NCI-H1417 treated with DMSO at 0.1 percent for 48 hours (cell line): ENCODE measurements at places on chromosomes 2 and 18.

DNA sequence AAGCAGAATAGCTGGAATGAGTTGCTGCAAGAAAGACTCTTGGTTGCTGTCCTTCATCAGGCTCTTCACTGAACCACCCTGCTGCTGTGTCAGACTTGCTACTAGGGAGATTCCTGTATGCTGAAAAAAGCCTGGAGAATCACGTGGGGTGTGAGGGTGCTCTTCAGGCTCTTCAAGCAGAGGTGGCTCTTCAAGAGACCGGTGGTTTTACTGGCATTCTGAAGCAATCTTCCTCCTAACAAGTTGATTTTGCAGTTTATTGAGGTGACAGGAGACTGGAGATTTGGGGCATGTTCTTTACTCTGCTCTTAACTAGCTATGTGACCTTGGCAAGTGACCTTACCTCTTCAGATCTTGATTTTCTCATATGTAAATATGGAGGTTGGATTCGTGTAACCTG lies 14.1 kb downstream of the TMEM178A start:
- DNase-seq = no peak

DNA sequence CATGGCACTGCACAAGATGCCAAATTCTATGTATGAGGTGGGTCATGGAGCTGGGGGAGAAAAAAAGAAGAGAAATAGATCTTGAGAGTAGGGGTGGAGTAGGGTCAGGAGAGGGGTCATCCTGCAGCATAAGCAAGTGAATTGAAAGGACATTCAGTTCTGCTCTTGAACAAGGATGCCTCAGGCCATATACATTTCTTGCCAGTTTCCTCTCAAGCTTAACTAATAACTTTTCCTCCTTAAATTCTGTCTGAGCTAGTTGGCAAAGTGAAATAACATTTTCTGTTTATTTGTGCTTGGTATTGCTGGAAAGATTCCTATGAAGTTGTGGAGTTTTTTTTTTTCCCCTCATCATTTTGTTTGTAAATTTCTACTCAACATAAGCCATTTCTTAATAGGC lies 99.0 kb upstream of the LTBP1 start:
- DNase-seq = no peak

GRCh38 chr2:171390941-171391516 lies 42.8 kb downstream of the METTL8 start:
- DNase-seq = no peak

DNA sequence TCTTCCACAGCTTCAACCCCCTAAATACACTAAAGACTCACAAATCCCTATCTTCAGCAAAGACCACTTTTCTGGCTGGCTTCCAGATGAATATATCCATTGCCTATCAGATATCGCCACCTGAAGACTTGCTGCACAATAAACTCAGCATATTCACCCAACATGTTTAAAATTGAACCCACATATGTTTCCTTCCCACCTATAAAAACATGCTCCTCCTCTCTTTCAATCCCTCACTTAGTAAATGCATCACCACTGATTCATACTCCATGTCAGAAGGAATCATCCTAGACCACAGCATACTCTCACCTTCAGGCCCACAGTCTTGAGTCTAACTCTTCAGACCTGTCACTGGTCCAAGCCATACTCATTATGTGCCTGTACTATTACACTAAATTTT lies 5.3 kb downstream of the SPC25 start:
- DNase-seq = no peak

- no peak for DNase-seq
Measured at GRCh38 chr18:50711386-50711785, 108.4 kb downstream of the MRO start.

DNA sequence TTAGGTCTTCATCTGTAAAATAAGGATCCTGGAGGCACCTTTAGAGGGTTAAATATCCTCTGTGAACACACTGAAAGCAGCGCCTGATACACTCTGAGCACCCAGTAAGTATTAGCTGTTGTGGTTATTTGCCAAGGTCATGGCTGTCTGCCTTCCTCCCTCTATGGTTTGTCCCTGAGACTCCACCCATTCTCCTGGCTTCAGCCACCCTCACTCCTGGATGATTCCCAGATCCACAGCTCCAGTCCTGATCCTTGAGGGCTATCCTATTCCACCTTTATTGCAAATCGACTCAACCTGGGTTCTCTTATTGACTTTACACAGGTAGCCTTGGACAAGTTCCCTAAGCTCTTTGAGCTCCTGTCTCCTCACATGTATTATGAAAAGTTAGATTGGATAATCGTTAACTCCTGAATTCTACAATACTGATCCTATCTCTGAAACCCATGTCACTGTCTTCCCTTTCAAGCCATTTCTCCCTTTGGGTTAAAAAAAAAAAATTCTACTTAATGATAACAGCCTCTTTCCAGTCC lies 162.3 kb downstream of the LAMA3 start:
- DNase-seq = no peak

DNA sequence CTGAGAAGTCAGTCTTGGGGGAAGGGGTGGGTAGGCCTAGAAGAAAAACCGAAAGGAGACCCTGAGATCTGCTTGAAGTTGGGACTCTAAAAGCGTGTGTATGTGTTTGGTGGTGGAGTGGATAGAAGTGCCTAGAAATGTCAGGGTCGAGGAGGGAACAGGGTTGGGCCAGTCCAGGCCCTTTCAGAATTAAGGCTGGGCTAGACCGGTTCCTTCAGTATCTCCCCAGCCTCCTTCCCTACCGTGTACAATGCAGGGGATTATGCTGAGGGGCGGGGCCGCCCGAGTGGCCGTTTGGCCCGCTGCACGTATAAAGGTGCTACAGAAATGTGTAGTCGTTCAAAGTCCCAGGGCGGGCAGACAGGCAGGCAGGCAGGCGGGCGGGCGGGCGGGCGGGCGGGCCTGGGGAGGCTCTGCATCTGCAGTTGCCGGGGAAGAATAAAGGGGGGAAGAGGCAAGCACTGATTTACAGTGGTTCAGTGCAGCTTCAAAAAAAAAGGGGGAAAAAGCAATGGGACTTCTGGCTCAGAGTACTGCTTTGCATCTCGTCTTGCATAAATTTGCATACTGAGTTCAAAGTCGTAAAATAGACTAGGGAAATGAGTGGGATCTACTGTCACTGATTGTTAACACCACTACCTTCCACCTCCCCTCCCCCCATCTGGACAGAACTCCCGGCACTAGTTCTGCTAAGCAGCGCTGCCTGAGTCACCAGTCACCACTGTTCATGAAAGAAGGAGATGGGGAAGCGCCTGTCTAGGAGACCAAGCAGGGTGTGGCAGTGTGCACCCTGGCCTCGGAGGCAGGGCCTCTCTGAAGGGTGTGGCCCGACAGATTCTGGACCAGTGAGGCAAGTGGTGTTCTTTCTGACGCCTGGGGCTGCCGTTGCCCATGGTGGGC lies 3.6 kb downstream of the IGFBP2 start:
- DNase-seq = no peak

- DNase-seq = no peak
Measured at GRCh38 chr2:163719331-163719730, 16.5 kb downstream of the FIGN start.

DNA sequence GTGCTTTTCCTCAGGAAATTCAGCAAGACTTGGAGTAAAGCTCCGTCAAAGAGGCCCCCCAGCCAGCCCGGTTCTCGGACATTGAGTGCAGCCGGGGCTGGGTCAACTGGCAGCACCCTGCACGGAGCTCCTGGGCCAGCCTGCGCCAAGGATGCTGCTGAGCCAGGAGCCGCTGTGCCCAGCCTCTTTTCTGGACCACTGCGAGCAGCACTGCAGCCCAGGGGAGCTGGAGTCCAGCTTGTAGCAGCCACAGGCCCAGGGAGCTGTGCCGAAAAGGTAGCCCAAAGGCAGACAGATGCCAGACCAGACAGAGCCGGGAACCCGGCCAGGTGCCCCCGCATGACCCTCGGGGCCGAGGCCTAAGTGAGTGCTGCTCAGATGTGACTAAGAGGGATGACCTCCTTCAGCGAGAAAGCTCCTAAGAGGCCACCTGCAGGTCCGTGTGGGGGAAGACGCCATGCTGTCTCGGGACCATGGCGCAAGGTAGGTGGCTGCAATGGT lies 7.3 kb downstream of the CLHC1 start:
- DNase-seq = no peak

- DNase-seq = no peak
Measured at GRCh38 chr2:213104092-213104902, 47.1 kb downstream of the IKZF2 start.

GRCh38 chr2:857081-857480 lies 93.6 kb upstream of the SNTG2 start:
- DNase-seq = no peak

DNA sequence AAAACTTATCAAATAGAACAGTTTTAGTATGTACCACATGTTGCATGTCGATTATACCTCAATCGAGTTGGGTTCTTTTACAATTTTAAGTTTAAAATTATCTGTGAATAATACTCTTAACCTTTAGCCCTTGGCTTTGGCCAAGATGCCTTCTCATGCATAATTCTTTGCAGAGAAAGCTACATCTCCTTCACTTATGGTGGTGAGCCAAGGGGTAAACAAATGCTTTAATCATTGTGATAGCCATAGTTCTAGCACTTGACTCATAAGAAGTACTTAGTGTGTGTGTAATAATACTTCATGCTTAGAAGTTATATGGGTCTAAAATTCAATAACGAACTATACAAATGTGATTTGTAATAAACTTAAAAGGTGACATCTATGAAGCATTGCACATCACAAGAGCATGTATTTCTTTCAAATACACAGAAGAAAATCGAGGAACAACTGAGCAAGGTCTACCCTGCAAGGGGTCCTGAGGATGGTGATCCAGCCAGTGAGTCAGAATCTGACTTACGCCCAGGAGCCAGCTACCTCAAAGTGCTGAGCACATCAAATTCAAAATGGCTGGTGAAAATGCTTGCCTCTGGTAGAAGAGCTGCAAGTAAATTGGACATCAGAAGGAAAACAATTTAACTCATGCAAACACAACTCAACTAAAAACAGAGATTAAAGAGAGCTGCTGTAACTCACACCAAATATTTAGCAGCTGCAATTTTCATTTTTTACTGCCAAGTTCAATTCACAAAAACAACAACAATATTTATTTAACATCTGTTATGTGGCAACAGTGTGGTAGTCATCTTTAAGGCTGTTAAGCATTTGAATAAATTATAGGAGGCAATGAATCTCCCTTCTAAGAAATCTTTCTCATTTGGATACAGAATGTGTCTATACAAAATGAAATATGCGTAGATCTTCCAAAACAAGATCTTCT lies 23.8 kb upstream of the TTC39C start:
- no peak for DNase-seq

GRCh38 chr2:170190172-170190571 lies 12.2 kb downstream of the MYO3B start:
- DNase-seq = no peak

GRCh38 chr2:191231995-191232394 lies 13.2 kb upstream of the MYO1B start:
- DNase-seq = no peak
